ENCODE measurements at places on chromosomes 11 and 22. TPM values are rescaled to one million over a fixed set of nuclear protein-coding genes. Genes with fewer than 3 reads are reported as not detected.

PRR33 gene
- not detected for total RNA-seq

GRCh38 chr22:32996702-32997101, 61.5 kb downstream of the SYN3 start:
- DNase-seq: peak; percentile 37

DNA sequence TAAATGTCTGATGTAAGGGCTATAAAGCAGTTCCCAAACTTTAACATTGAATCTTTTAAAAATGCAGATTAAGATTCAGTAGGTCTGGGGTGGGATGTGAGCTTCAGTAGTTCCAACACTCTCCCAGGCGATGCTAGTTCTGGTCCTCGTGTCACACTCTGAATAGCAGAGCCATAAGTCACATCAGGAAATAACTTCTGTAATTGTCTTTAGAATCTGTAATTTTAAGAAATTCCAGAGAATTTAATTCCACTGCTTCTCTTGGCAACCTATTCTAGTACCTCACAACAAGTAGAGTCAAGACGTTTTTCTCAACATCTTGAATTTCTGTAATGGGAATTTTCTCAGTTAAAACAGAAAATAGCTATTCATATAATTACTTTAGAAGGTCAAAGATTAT, 223.1 kb downstream of the TMEM135 start:
- DNase-seq: no peak

DNA sequence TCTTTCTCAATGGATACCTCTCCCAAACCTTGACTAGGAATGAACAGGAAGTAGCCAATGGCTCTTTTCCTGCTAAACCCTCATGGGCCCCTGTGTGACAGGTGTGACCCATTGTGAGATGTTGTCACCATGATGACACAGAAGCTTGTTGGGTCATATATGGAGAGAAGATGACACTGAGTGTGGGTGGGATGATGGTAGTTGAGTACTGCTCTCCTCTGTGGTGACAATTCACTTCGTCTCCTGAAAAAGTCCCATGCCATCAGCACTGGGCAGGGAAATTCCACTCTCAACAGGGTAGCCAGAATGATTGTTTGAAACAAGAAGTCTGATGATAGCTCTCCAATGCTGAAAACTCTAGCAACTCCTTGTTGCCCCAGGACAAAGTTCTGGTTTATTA, 94.0 kb upstream of the SEZ6L start:
- no peak for DNase-seq

DNA sequence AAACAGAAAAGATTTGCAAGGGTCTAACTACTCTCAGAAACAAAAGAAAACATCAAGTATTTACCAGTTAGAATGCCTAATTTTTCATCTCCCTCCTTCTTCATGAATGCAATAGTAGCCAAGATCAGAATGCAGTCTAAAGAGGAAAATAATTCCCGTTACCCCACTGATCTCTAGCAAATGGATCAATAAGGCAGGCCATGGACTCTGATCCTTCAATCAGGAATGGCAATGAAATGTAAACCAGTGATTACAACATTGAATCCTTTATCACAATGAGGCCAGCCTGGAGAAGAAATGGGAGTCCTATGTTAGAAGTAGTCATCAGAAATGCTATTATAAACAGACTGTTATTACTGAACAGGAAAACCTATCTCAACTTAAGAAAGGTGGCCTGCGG, 106.6 kb downstream of the APOL5 start:
- no peak for DNase-seq
